ENCODE measurements at places on chromosomes 5 and 9.
A peak's percentile ranks its signal among the peaks of the same experiment; 100 is the strongest.

GRCh38 chr9:137138058-137138721 is 764 bp upstream of the GRIN1 start:
- no peak for DNase-seq

- peak; percentile 87 for DNase-seq
Observed at GRCh38 chr9:127785023-127785932, 556 bp upstream of the CDK9 start.

DNA sequence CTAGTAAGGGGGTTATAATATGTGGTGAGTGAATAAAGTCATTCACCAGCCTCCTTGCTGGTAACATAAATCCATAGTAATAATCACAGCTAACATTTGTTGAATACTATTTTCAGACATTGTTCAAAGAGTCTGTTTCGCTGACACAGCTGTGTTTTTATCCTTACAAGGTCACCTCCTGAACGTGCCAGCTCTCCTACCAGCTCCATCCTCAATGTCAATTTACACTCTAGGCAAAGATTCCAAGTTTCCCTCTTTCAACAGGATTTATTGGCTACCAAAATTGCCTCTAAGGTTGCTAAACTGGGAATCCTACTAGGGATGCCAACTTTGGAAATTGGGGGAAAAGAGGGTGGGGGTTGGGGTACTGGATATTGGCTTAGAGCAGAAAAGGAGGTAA is 30.7 kb upstream of the SMC5 start:
- DNase-seq: no peak

GRCh38 chr9:125931211-125931610 is 184.0 kb downstream of the PBX3 start:
- DNase-seq: no peak

DNA sequence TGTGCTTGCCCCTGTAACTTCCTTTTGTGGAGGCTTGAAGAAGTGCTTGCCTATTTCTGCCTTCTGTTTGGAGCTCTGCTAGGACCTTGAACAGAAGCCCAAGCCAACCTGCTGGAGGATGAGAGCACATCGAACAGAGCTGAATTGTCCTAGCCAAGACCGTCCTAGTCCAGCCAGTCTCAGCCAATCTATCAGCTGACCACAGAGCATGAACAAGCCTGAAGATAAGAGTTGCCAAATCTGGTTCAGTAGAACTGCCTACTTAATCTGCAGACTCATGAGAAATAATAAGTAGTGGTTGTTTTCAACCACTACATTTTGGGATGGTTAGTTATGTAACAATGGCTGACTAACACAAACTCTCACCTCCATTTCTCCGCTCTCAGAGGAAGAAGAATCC is 4.4 kb upstream of the SNX2 start:
- DNase-seq: no peak

DNA sequence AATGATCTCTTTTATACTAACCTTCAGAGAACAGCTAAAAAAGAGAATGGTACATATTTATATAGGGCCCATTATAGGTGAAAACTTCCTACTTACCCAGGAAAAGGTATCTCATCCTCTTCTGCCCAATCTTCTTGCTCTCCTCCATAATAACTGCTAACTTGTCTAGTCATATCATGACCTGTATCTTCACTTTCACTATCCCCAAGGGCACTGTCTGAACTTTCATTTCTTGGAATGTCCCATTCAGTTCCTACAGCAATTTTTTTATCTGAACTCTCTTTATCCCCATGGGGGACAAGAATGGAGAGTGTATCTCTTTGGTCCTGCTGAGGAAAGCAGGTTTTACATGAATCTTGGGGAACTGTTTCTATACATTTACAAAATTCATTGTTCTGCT is 36.4 kb upstream of the RAPGEF6 start:
- no peak for DNase-seq

- DNase-seq: no peak
Observed at GRCh38 chr9:6212722-6213375, 2.8 kb upstream of the IL33 start.

DNA sequence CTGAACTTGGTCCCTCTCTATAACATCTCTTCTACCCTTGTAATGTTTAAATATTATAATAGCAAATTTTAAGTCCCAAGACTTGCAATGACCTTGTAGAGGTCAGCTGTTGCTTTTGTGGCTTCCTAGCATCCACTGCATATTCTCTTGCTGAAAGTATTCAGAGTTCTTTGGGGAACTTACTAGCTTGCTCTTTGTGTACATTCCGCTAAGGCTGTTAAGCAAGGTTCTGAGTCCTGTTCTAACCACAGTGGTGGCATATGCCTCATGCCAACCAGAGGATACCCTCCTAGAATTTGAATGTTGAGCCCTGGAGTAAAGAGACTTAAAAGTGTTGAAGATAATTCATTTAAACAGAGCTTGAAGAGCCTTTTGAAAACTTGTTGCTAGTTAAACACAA is 570.9 kb downstream of the TLE1 start:
- DNase-seq: no peak

DNA sequence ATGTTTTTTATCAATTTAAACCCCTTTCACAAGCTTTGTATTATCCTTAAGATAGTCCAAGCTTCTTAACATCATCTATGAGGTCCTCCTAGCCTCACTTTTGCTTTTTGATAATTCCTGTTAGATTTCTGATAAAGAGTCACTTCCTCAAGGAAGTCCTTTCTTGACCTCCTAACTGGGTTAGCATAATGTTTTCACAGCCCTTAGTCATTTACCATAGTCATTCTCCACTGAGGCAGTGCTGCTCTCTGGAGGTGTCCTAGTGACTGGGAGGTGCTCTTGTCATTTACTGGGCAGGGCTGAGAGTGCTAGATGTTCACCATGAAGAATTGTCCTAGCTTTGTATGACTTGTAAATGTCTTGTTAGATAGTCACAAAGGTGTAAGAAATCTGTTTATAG is 26.4 kb downstream of the TNPO1 start:
- DNase-seq: no peak

GRCh38 chr5:177473443-177474001 is at the start of gene DBN1:
DBN1 (minus strand) TSS chr5:177473634; CDS start chr5:177473521, 113 bp downstream.
- DNase-seq: no peak

- no peak for DNase-seq
Observed at GRCh38 chr9:133971981-133972941, 19.9 kb downstream of the VAV2 start.

Data from activated CD4-positive, alpha-beta T cell treated with anti-CD3 and anti-CD28 coated beads for 1 hour (primary cell).